Liver (tissue), 10 donors: ENCODE measurements at places on chromosomes 4 and X.

- no peak for DNase-seq
- no peak overlapping the region for H3K4me3 ChIP-seq
- H3K36me3 ChIP-seq, result no peaks in the 10 kb centered on the region
- no peaks in the 10 kb centered on the region for H3K27me3 ChIP-seq
- H3K27ac ChIP-seq, result no peak overlapping the region
Measured at GRCh38 chr4:119930546-119930945, 136.1 kb downstream of the MAD2L1 start.

GRCh38 chr4:108449129-108449528, 171.2 kb upstream of the RPL34 start:
- H3K4me3 ChIP-seq, result no peak overlapping the region
- H3K4me1 ChIP-seq, result no peaks in the 10 kb centered on the region
- H3K27ac ChIP-seq, result no peak overlapping the region
- no peak for DNase-seq

GRCh38 chr4:156475322-156475721, 496.3 kb downstream of the PDGFC start:
- no peak overlapping the region for H3K4me3 ChIP-seq
- no peaks in the 10 kb centered on the region for H3K4me1 ChIP-seq
- H3K27ac ChIP-seq, result no peak overlapping the region
- no peaks in the 10 kb centered on the region for H3K27me3 ChIP-seq
- H3K36me3 ChIP-seq, result no peaks in the 10 kb centered on the region
- no peak for DNase-seq

DNA sequence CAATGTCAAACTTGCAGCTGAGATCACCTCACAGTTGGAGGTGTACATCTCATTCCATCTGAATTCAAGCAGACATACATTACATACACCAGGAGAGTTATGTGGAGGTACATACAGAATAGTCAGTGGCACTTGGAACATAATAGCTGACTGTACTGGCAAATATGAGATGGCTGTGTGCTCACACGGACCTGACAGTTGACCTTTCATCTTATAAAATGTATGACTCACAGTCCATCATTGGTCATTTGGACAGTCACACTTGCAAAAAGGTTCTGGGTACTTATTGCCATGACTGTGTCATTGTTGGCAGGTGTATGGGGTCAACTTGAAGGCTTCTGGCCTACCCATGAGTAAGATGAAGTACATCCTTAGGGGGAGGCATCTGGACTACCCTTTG, 88.6 kb upstream of the WDR1 start:
- H3K4me1 ChIP-seq, result no peaks in the 10 kb centered on the region
- H3K36me3 ChIP-seq, result no peaks in the 10 kb centered on the region
- H3K27me3 ChIP-seq, result no peaks in the 10 kb centered on the region
- no peak overlapping the region for H3K27ac ChIP-seq
- no peak for DNase-seq
- H3K4me3 ChIP-seq, result no peak overlapping the region

GRCh38 chr4:183158062-183158461, 59.0 kb downstream of the WWC2 start:
- no peak for DNase-seq
- no peak overlapping the region for H3K27ac ChIP-seq
- H3K4me3 ChIP-seq, result no peak overlapping the region
- H3K36me3 ChIP-seq, result no peaks in the 10 kb centered on the region

DNA sequence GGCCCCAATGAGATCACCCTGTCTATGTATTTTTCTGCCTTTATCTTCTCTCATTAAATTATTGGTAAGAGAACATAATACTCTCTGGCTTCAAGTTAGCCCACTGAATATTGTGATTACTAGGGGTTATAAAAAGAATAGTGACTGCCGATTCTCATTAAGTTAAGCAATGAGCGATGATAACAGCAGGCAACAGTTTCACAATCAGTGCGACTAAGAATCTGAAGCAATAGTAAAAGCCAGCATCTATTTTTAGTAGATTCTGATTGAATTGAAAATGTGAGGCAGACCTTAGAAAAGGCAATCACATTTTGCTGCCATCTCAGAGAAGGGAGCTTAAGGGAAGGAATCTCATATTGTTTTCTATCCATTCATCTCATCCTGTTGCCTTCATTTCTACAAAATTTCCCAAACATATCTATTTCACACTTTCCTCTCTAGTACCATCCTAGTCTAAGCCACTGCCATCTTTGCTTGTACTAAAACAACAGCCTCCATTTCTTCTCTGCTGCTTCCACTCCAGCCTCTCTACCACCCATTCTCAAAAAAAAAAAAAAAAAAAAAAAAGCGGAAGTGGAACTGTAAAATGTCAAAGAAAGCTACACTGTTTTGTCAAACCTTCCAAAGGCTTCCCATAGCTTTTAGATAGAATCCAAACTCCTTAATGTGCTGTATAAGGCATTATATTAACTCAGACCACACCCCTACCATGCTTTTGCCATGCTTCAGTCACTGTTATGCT, 17.4 kb downstream of the GABRA4 start:
- H3K4me3 ChIP-seq, result no peak overlapping the region
- H3K27me3 ChIP-seq, result no peaks in the 10 kb centered on the region

- DNase-seq, result no peak
- peaks cover 14% of the 10 kb centered on the region for H3K27me3 ChIP-seq
- H3K36me3 ChIP-seq, result no peaks in the 10 kb centered on the region
- peak overlapping the region; percentile 1 for H3K27ac ChIP-seq
Measured at GRCh38 chr4:163344147-163345125, 744 bp downstream of the NPY5R start.

GRCh38 chrX:122770581-122770980, 413.5 kb upstream of the GRIA3 start:
- H3K27ac ChIP-seq, result no peak overlapping the region
- H3K36me3 ChIP-seq, result no peaks in the 10 kb centered on the region
- H3K4me1 ChIP-seq, result no peaks in the 10 kb centered on the region
- DNase-seq, result no peak
- H3K4me3 ChIP-seq, result no peak overlapping the region

DNA sequence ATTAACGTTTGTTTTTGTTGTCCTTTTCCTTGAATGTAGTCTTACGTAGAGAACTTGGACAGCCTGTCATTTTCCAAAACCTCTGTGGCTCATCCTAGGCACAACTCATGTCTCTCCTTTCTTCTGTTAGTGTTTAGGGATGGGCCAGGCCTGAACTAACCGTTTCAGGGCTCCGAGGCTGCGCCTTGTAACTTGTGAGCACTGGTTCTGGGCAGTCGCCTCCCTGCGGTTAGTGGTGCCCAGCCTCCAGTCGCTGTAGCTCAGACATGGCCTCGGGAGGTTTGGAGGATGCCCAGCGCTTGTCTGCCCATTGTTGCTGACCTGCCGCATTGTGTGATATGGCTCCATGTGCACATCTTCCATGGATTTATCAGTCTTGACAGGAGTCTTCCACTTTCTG, 32.8 kb downstream of the TMEM131L start:
- no peaks in the 10 kb centered on the region for H3K27me3 ChIP-seq
- DNase-seq, result no peak
- H3K4me1 ChIP-seq, result peaks cover 5% of the 10 kb centered on the region
- H3K27ac ChIP-seq, result no peak overlapping the region
- H3K36me3 ChIP-seq, result no peaks in the 10 kb centered on the region
- no peak overlapping the region for H3K4me3 ChIP-seq

- H3K4me1 ChIP-seq, result peaks cover 27% of the 10 kb centered on the region
- peaks cover 5% of the 10 kb centered on the region for H3K36me3 ChIP-seq
- no peak for DNase-seq
- H3K4me3 ChIP-seq, result no peak overlapping the region
- no peaks in the 10 kb centered on the region for H3K27me3 ChIP-seq
- no peak overlapping the region for H3K27ac ChIP-seq
Measured at GRCh38 chr4:118756958-118757357, 71.8 kb downstream of the METTL14 start.

DNA sequence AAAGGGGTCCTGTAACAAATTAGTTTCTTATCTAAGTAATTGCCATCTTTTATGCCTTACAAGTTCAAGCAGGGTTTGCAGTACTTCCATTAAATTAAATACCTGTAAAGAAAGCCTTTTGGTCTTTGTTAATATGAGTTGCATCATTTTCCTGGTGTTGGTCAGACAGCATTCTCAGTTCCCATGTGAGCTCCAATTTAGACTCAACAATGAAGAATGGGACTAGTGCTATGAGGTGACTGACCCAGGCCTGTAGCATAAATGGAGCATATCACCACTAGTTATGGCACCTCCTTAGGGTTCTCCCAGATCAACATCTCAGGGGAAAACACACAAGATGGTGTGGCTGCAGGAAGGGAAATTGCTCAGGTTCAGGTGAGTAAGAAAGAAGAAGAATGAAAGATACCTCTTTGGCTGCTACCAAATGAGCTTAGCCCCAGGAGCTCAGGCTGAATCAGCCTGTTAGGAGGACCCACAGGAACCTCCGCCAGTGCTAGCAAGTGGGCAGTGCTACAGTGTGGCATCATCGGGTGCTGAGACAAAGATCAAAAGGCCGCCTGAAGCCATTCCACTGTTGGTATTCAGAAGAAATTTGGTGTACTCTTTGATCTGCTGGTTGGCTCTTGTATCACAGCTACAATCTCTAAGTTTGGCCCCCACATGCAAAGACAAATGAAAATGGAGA, 1.8 kb downstream of the TTC29 start:
- H3K36me3 ChIP-seq, result no peaks in the 10 kb centered on the region
- peaks cover 6% of the 10 kb centered on the region for H3K27me3 ChIP-seq
- peaks cover 8% of the 10 kb centered on the region for H3K4me1 ChIP-seq
- DNase-seq, result no peak
